ENCODE measurements at places on chromosomes 7 and 10.

DNA sequence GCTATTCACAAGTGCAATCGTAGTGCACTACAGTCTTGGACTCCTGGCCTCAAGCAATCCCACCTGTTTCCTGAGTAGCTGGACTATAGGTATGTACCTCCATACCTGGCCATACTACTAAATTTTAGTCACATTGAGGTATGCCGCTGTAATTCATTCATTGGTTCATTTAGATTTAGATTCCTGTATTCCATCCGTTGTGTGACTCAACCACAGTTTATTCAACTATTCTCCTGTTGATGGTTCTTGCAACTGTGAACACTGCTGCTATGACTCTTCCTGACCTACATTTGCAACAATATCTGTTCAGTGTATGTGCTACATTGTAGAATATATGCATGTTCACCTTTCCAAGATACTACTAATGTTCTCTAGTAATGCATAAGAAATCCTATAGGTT is 8.0 kb upstream of the ZCCHC24 start:
- no peak for DNase-seq

DNA sequence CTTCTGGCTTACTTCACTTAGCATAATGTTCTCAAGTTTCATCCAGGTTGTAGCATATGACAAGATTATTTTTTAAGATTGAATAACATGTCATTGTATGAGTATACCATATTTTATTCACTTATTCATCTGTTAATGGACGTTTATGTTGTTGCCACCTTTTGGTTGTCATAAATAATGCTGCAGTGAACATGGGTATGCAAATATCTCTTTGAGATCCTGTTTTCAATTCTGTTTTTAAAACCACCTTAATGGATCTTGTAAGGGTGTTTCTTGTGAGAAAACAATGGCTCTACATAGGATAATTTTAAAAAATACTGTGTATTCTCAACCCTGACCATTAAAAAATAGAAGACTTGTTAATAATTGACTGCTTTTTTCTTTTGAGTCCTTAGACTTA is 290.7 kb upstream of the TMEM229A start:
- DNase-seq = no peak

DNA sequence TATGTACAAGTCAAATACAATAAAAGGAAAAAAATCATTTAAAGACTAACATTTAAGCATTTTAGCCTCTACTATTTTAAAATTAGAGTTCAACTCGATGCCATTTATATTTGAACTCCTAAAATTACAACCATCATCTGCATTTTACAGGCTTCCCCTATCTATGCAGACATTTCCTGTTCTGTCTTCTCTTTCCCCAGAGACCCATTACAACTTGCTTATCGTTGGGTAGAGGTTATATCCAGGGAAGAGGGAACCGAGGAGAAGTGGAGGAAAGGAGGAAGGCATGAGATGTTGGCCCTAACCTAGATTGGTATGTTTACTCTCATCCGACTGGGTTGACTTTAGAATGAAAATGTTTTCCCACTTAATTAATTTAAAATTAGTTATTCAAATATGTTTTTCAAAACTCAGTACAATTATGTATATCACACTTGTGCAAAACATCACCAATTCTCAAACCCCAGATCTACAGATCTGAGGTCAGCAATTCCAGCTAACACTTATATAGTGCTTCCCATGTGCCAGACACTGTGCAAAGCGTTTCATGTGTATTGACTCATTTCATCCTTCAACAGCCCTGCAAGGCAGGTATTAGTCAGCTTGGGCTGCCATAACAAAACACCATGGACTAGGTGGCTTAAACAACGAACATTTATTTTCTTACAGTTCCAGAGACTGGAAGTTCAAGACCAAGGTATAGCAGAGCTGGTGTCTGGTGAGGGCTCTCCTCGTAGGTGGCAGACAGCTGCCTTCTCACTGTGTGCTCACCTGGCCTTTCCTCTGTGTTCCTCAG is 27.3 kb upstream of the HERPUD2 start:
- no peak for DNase-seq

- DNase-seq = no peak
Observed at GRCh38 chr7:102843850-102844249, 69.0 kb upstream of the LRRC17 start.

- no peak for DNase-seq
Observed at GRCh38 chr10:52568309-52568708, 204.3 kb downstream of the MBL2 start.

DNA sequence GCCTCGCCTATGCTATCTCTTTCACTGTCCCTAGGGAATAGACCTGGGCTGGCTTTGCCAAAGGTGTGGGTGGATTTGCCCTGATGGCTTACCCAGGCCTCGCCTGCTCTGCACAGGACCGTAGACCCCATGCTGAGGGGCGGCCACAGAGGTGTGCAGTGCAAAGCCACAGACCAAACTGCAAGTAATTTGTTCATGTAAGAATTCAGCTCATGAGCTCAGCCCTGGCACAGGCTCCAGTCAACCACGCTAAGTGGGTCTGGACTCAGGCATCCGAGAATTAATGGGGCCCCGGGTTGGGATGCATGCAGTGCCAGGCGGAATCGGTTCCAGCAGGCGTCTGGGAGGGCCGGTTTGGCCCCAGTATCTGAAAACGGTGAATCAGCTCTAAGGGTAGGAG is 445.2 kb downstream of the DNAJB6 start:
- no peak for DNase-seq

GRCh38 chr10:91444211-91445182 is 34.4 kb downstream of the HECTD2 start:
- DNase-seq = no peak

GRCh38 chr7:18151422-18151821 is 123.8 kb upstream of the PRPS1L1 start:
- DNase-seq = no peak

- DNase-seq = no peak
Observed at GRCh38 chr7:155997431-155998327, 185.4 kb upstream of the SHH start.

Measured in suppressor macrophage treated with lipopolysaccharide for 1 hour (primary cell).